Endothelial cell of coronary artery (primary cell): ENCODE measurements at places on chromosomes 1 and 21. TPM values are rescaled to one million over a fixed set of nuclear protein-coding genes. Genes with fewer than 3 reads are reported as not detected.

Gene C1QA
- not detected in 2 replicates for total RNA-seq

Gene TTC24
- total RNA-seq: not detected in 2 replicates

Gene SLC1A7
- 0.09 TPM in 1 of 2 replicates, not detected in the other for total RNA-seq

Gene UTP11
- 33.4 and 43.2 TPM in 2 replicates for total RNA-seq

Gene ROR1
- total RNA-seq: 3.1 and 17.1 TPM in 2 replicates
